Osteocyte (in vitro differentiated cells): ENCODE measurements at places on chromosomes 7 and 10.

DNA sequence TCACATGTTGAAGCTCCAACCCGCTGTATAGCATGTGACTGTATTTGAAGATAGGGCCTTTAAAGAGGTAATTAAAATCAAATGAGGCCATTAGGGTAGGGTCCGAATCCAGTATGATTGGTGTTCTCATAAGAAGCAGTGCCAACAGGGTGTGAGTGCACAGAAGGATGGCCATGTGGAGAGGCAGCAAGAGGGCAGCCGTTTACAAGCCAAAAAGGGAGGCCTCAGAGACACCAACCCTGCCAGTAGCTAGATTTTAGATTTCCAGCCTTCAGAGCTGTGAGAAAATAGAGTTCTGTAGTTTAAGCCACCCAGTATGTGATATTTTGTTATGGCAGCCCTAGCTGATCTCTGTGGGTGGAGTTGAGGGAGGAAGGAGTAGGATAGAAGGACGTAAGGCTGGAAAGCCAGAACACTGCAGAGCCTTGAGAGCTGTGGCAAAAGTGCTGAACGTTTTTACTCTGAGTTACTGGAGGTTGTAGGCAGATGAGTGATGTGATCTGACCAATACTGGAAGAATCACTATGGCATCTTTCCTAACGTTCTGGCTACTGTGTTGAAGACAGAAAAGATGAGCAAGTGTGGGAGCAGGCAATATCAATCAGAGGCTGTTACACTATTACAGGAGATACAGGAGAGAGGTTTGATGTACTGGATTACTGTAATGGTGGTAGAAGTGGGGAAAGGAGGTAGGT, 334.9 kb downstream of the ELMO1 start:
- peaks cover 13% of the 10 kb centered on the region for H3K4me1 ChIP-seq
- H3K4me3 ChIP-seq: no peak overlapping the region
- DNase-seq: no peak

- H3K4me1 ChIP-seq: peaks cover 68% of the 10 kb centered on the region
- peaks cover 2% of the 10 kb centered on the region for H3K36me3 ChIP-seq
- H3K27ac ChIP-seq: peak overlapping the region; percentile 88
Measured at GRCh38 chr7:47584536-47584895, 2.6 kb upstream of the TNS3 start.

- peaks cover 11% of the 10 kb centered on the region for H3K4me1 ChIP-seq
- DNase-seq: no peak
- peak overlapping the region; percentile 81 for H3K4me3 ChIP-seq
- no peak overlapping the region for H3K27ac ChIP-seq
Measured at GRCh38 chr7:65269150-65269856, 104.4 kb upstream of the ZNF92 start.

- no peak for DNase-seq
- H3K27me3 ChIP-seq: no peaks in the 10 kb centered on the region
- peaks cover 39% of the 10 kb centered on the region for H3K4me1 ChIP-seq
- no peaks in the 10 kb centered on the region for H3K36me3 ChIP-seq
- peak overlapping the region; percentile 84 for H3K27ac ChIP-seq
Measured at GRCh38 chr7:77409739-77410547, 6.2 kb downstream of the GSAP start.

DNA sequence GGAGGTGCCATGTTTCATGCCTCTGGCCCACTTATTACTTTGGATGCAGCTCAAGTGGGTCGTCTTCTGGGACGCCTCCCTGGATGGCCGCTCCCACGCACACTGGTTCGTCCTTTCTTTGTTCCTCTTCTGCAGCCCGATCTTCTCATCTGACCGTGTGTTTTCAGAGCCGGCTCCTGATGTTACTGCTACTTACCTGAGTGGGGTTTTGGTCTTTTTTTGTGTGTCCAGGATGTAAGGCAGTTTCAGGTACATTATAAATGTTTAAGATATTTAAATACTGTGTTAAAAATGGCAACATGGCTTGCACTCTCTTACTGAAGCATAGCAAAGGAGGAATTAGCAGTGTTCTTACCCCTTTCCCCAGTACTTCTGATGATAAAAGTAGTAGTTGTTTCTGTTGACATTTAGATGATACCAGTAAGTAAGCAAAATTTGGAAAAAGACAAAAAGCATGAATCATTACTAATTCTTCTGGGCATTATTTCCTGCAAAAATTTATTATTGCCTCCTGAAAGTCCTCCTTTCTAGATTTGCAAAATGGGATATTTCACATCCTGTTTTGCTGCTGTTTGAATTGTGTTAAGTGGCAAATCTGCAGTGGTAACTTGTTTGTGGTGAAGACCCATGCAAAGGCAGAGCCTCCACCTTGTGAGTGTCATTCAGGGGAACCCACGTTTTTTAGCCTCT, 59.4 kb downstream of the SHH start:
- peaks cover 15% of the 10 kb centered on the region for H3K4me1 ChIP-seq
- H3K36me3 ChIP-seq: peaks cover 12% of the 10 kb centered on the region
- no peak for DNase-seq
- H3K27ac ChIP-seq: peak overlapping the region; percentile 23

- no peak overlapping the region for H3K4me3 ChIP-seq
- H3K4me1 ChIP-seq: no peaks in the 10 kb centered on the region
- peak; percentile 11 for DNase-seq
- H3K27ac ChIP-seq: no peak overlapping the region
Measured at GRCh38 chr10:26269754-26270153, 53.2 kb downstream of the GAD2 start.

GRCh38 chr10:29326299-29326698, 37.4 kb downstream of the LYZL1 start:
- no peak overlapping the region for H3K27ac ChIP-seq
- H3K4me1 ChIP-seq: peaks cover 7% of the 10 kb centered on the region
- peaks cover 49% of the 10 kb centered on the region for H3K27me3 ChIP-seq
- H3K36me3 ChIP-seq: no peaks in the 10 kb centered on the region
- no peak for DNase-seq

- peaks cover 13% of the 10 kb centered on the region for H3K4me1 ChIP-seq
- H3K36me3 ChIP-seq: no peaks in the 10 kb centered on the region
- H3K4me3 ChIP-seq: no peak overlapping the region
- H3K27ac ChIP-seq: no peak overlapping the region
- DNase-seq: no peak
- no peaks in the 10 kb centered on the region for H3K27me3 ChIP-seq
Measured at GRCh38 chr7:144018065-144018464, 17.9 kb downstream of the OR6B1 start.

- H3K36me3 ChIP-seq: no peaks in the 10 kb centered on the region
- no peak overlapping the region for H3K4me3 ChIP-seq
- no peak for DNase-seq
- no peaks in the 10 kb centered on the region for H3K27me3 ChIP-seq
Measured at GRCh38 chr7:15043931-15044330, 141.4 kb upstream of the DGKB start.

GRCh38 chr10:69268761-69269416, 9.4 kb upstream of the HK1 start:
- peaks cover 9% of the 10 kb centered on the region for H3K4me1 ChIP-seq
- no peak for DNase-seq
- H3K27ac ChIP-seq: no peak overlapping the region
- H3K36me3 ChIP-seq: no peaks in the 10 kb centered on the region
- H3K4me3 ChIP-seq: no peak overlapping the region

DNA sequence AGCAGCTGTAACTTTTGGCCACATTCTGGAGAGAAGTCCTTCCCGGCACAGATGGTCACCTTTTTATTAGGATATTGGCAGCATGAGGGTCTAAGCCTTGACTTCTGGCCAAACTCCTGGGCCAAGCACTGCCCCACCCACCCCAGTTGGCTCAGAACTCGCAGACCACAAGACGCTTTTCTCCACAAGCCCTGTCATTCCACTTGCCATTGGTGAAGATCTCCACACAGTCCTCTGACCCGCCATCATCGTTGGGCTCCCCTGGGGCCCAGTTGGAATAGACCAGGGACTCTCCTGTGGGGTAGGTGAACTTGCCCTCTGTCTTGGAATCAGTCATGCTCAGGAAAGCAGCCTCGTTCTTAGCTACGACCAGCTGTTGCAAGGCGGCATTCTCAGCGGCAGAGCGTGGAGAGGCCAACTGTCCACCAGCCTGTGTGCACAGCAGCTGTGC, 11.2 kb downstream of the SFTPD start:
- H3K4me3 ChIP-seq: no peak overlapping the region
- no peaks in the 10 kb centered on the region for H3K36me3 ChIP-seq
- no peaks in the 10 kb centered on the region for H3K4me1 ChIP-seq
- DNase-seq: peak; percentile 66
- no peak overlapping the region for H3K27ac ChIP-seq
- peaks cover 26% of the 10 kb centered on the region for H3K27me3 ChIP-seq

DNA sequence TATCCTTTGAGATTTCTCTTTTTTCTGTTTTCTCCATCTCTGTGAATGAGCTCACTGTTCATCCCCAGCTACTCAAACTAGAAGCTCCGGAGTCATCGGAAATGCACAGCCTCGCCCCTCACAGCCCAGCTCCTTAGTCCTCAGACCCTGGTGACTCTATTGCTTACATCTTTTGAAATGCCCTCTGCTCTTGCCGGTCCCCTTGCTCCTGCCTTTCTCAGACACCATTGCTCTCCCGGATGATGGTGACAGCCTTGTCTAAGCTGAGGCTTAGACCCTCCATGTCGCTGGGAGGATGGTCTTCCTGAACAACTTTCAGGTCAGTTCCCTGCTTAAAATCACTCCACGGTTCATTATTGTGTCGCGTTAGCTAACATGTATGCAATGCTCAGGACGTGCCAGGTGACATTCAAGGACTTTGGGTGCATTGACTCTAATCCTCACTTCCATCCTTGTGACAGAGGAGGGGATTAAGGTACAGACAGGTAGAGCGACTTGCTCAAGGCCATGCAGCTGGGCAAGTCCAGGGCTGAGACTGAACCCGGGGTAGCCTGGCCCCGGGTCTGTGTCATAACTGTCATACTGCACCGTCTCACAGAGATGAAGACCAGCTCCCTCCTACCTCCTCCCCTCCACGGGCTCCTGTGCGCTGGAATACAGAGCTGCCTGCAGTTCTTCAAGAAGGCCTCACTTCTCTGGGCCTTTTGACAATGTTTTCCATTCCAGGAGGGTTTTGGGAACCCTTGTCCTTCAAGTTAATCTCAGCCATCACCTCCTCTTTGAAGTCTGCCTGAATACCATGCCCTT, 4.3 kb upstream of the UCMA start:
- H3K4me3 ChIP-seq: no peak overlapping the region
- DNase-seq: no peak
- H3K4me1 ChIP-seq: no peaks in the 10 kb centered on the region

- no peak overlapping the region for H3K4me3 ChIP-seq
- no peaks in the 10 kb centered on the region for H3K36me3 ChIP-seq
- DNase-seq: no peak
- H3K27me3 ChIP-seq: no peaks in the 10 kb centered on the region
- H3K27ac ChIP-seq: peak overlapping the region; percentile 68
- peaks cover 46% of the 10 kb centered on the region for H3K4me1 ChIP-seq
Measured at GRCh38 chr10:119521443-119522204, 20.9 kb downstream of the RGS10 start.

DNA sequence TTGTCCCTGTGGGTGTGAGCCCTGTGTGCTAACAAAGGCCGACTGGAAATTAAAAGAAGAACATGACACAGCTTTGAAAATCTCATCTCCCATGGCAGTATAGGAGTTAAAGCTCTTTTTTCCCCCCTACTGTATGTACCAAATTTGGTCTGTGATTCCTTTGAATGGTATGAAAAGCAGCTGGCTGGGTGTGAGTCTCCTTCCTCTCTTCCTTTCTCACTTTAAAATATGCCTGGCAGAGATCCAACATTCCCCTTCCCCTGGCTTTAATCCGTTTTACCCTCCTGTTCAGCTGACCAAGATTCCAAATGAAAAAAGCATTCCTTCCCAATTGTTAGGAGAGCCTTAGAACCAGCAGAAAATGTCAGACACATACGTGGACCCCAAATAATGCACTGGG, 225.0 kb upstream of the CELF2 start:
- H3K27ac ChIP-seq: peak overlapping the region; percentile 92
- peak overlapping the region; percentile 55 for H3K4me3 ChIP-seq
- peaks cover 8% of the 10 kb centered on the region for H3K36me3 ChIP-seq
- no peak for DNase-seq
- no peaks in the 10 kb centered on the region for H3K27me3 ChIP-seq
- H3K4me1 ChIP-seq: peaks cover 70% of the 10 kb centered on the region
